Karpas-422 (cell line): ENCODE measurements at places on chromosomes 4 and X.

DNA sequence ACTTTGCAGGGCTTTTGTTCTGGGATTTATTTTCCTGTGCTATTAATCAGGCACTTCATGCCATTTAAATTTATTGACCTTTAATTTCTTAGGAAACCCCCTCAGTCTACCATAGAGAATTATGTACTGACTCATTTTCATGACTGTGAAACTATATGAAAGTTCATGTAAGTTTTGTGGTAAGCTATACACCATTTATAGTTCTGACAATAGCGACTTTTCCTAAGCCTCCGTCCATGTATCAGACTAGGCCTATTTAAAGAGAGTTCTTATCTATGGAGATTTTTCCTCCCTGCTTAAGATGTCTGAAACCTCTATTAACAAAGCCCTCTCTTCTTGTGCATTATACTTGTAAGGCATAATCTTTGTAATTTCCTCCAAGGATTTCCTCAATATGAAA, 111.6 kb downstream of the AFF2 start:
- H3K4me3 ChIP-seq = no peak overlapping the region
- DNase-seq = no peak
- peak overlapping the region; percentile 68 for H3K27ac ChIP-seq
- no peaks in the 10 kb centered on the region for H3K27me3 ChIP-seq

DNA sequence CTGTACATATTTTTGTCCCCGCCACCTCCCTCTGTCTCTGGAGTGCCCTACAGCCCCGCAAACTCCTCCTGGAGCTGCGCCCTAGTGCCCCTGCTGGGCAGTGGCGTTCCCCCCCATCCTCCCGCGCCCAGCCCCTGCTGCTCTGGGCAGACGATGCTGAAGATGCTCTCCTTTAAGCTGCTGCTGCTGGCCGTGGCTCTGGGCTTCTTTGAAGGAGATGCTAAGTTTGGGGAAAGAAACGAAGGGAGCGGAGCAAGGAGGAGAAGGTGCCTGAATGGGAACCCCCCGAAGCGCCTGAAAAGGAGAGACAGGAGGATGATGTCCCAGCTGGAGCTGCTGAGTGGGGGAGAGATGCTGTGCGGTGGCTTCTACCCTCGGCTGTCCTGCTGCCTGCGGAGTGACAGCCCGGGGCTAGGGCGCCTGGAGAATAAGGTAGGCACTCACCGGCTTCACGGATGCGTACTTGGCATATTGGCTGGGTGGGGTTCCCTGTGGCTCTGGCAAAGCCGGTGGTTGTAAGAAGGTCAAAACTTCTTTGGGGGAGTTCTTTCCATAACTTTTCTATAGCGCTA, 653 bp downstream of the HHIP start:
- H3K4me3 ChIP-seq = no peak overlapping the region
- no peak for DNase-seq
- H3K4me1 ChIP-seq = no peaks in the 10 kb centered on the region
- no peaks in the 10 kb centered on the region for H3K36me3 ChIP-seq
- no peaks in the 10 kb centered on the region for H3K27me3 ChIP-seq

GRCh38 chr4:123578276-123579029, 181.9 kb downstream of the SPRY1 start:
- H3K4me1 ChIP-seq = no peaks in the 10 kb centered on the region
- H3K27me3 ChIP-seq = no peaks in the 10 kb centered on the region; the same call in 1 of the 2 replicates
- no peak overlapping the region for H3K27ac ChIP-seq
- DNase-seq = no peak

DNA sequence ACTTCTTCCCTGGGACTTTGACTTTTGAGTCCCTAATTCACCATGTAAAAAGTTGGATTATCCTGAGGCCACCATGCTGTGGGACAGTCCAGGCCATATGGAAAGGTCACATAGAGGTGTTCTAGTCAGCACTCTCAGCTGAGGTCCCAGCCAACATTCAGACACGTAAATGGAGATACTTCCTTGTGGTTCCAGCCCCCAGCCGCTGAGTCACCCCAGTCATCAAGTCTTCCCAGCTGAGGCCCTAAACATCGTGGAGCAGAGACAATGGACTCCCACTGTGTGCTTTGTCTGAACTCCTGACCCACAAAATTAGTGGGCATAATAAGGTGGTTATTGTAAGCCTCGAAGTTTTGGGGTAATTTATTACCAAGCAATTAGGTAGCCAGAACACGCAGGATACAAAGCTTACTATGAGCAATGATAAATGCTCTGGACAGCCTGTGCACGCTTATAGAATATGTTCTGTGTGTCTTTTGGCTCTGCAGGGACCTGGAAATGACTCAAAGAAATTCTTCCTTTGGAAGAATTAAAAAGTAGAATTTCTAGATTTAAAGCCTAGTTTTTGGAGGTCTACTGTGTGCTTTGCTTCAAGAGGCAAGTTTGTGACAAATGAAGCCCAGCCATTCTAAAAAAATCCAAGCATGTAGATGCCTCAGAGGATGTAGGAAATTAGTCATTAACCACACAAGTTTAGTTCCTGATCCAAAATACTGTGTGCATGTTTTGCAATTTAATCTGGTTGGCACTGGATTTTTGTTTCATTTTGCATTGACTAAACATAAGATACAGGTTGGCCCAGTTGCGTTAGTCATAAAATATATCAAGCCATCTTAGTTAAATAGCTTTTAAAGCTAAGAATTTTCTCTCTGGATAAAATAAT, 33.2 kb upstream of the SLC9A7 start:
- H3K27me3 ChIP-seq = no peaks in the 10 kb centered on the region
- H3K27ac ChIP-seq = no peak overlapping the region
- H3K36me3 ChIP-seq = no peaks in the 10 kb centered on the region
- no peak for DNase-seq
- H3K4me1 ChIP-seq = no peaks in the 10 kb centered on the region
- no peak overlapping the region for H3K4me3 ChIP-seq

DNA sequence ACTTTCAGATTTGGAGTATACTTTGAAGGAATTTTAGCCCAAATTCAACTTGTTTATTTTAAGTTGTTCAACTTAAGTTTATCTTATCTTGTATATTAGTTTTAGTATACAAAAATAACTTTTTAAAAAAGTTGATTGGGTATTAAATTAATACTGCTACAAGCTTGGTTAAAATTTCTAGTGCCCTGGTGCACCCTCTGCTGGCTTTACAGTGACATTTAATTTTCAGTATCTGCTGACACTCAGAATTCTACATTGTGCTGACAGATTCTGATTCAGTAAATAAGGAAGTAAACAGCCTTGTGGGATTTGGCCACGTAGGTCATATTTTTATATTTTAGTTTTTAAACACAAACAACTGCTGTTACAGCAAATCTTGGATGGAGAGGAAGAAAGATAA, 2.9 kb downstream of the EDA start:
- no peak overlapping the region for H3K4me3 ChIP-seq
- no peak overlapping the region for H3K27ac ChIP-seq
- no peaks in the 10 kb centered on the region for H3K36me3 ChIP-seq
- H3K4me1 ChIP-seq = no peaks in the 10 kb centered on the region
- no peaks in the 10 kb centered on the region for H3K27me3 ChIP-seq
- DNase-seq = peak; percentile 65

- no peaks in the 10 kb centered on the region for H3K4me1 ChIP-seq
- H3K36me3 ChIP-seq = no peaks in the 10 kb centered on the region
- H3K4me3 ChIP-seq = no peak overlapping the region
- no peaks in the 10 kb centered on the region for H3K27me3 ChIP-seq
These were observed 78.7 kb downstream of the WDFY3 start for GRCh38 chr4:84887824-84888223.

GRCh38 chr4:174873931-174874330, 44.2 kb upstream of the ADAM29 start:
- H3K4me3 ChIP-seq = no peak overlapping the region
- H3K27ac ChIP-seq = no peak overlapping the region
- no peaks in the 10 kb centered on the region for H3K36me3 ChIP-seq
- H3K27me3 ChIP-seq = no peaks in the 10 kb centered on the region
- no peak for DNase-seq
- no peaks in the 10 kb centered on the region for H3K4me1 ChIP-seq

- no peak overlapping the region for H3K27ac ChIP-seq
- H3K4me3 ChIP-seq = no peak overlapping the region
- no peaks in the 10 kb centered on the region for H3K27me3 ChIP-seq
- H3K36me3 ChIP-seq = no peaks in the 10 kb centered on the region
These were observed 16.1 kb upstream of the KLHL2 start for GRCh38 chr4:165191348-165191656.
